IPS-NIHi11 (cell line): ENCODE measurements at places on chromosomes 16 and 17.

DNA sequence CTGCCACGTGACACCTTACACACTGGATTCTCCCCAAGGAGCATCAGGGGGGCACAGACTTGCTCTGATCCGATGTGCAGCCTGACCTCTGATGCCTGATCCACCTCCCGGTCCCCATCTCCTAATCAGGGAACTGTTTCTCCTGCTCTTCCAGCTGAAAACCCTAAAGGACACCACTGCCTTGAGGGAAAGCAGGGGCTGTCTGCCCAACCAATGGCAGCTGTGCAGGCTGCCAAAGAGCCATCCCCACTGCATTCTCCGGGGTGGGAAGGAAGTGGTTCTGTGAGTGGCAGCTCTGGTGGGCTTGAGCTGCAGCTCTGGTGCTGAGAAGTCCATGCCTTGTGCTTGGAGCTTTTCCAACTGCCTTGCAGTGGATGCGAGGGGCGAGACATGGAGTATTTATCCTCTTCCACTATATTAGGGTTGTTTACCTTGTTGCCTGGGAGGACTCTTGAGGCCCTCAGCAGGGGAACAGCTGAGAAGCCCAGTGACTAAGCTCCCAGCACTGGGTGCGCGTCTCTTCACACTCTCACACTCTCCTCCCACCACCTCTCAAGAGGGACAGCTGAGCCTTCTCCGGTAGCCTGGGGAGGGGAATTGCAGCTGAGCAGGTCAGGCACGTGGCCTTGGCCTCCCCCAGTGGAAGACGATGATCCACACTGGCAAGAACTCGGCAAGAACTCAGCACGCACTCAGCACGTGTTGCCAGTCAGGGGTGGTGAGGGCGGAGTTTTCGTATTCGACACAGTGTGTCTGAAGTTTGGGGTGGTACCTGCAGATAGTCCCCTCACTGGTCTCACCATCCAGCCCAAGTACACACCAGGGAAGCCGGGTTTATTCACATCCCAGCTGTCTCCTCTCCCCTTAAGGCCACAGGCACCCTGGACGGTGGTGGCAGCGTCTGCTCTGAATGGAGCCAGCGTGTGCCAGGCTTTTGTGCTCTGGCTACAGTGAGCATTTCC is 21.1 kb upstream of the SPATA32 start:
- DNase-seq = no peak

DNA sequence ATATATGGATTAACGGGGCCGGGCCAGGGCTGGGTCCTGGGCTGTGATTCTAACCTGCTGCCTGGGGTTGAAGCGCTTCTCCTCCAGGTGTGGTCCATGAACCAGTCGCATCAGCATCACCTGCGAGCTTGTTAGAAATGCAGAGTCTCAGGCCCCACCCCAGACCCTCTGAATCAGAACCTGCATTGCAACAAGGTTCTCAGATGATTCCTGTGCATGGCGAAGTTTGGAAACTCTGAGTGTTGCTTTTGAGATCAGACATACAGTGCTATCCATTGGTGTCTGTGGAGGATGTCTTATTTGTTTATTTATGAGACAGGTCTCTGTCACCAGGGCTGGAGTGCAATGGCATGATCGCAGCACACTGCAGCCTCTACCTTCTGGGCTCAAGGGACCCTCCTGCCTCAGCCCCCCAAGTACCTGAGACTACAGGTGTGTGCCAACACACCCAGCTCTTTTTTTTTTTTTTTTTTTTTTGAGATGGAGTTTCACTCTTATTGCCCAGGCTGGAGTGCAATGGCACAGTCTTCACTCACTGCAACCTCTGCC is 99.8 kb downstream of the PITPNC1 start:
- no peak for DNase-seq

- no peak for DNase-seq
These were observed 145.7 kb upstream of the IRX3 start for GRCh38 chr16:54431997-54432896.

DNA sequence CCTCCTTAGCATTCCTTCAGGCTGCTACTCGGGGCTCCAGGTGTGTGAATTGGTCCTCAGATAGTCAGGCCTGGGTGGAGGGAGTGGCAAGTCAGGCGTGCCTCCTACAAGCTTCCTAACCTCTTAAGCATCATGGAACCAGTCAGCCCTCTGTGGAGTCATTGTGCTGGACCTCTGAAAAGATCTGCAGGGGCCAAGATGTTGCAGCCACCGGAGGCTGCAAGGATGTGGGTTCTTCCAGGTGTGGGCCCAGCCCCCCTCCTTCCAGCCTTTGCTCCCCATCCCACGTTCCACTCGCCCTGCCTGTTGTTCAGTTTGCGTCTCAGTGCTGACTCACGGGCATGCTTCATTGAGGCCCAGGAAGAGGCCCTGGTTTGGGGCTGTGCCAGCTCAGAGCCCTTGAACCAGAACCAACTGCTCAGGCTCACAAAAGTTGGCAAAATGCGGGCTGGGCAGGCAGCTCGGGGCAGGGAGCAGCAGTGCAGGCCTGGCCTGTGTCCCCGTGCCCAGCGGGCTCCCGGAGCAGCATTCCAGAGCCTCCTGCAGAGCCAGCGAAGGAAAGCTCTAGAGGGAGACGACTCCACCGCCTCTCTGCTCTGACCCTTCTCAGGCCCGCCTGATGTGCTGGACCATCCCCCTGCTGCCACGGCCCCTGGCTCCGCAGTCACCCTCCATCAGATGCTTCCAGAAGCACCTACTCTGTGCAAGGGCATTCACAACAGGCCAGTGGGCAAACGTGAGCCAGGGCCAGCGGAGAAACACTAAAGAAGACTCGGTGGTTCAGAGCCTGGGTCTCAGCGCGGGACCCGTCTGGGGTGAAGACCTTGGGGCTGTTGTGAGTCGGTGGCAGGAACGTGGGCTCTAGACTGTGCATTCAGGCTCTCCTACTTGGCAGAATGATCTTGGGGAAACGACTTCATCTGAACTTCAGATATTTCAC is 7.5 kb downstream of the LDHD start:
- no peak for DNase-seq

GRCh38 chr16:79069633-79070032 is 530.9 kb downstream of the MAF start:
- no peak for DNase-seq

DNA sequence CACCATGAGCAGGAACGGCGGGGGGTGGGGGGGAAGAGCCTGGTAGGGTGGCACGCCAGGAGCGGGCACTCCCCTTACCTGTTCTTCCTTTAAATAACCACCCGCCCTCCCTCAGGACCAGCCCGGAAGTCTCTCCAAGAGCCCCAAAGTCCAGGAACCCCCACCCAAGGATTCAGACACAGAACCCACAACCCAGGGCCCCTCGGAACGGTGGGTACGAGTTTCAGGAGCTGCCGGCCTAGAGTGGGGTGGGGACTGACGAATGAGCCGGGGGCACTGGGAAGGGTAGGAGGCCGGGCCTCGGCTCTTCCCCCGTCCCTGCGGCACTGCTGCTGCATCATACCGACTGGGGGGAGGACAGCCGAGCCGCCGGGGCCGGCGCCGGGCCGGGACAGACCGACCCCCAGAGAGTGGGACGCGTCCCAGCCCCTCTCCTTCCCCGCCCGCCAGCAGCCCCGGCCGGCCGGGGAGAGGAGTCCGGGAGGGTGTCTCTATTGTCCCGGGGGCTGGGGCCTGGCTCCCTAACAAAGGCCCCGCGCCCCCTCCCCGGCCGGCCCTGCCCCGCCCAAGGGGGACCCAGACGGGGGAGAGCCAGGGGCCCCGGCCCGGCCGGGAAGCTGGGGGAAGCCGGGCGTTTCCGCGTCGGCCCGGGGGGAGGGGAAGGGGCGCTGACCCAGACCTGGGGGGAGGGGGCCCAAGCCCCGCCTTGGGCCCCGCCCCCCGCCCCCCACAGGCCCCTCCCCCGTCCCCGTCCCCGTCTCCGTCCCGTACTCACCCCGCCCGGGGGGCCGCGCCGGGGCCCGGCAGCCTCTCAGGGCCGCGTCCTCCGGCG is 747 bp downstream of the ATXN7L3 start:
- DNase-seq = peak; percentile 90

DNA sequence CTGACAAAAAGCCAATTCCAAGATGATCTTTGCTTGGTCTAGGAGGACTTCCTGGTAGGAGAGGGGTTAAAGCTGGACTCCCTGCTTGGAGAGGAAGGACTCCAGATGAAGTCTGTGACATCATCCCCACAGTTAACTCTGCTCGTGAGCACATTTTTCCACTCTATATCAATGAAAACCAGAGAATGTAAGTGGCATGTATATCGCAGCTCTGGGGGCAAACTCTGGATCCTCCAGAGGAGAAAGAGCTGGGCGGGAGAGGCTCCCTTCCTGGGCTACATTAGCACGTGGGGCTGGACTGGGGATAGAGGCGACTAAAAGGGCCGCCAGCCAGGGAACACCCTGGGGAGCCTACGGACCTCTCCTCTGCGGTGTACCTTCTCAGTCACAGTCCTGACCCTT is 34.1 kb downstream of the HIC1 start:
- DNase-seq = no peak

- DNase-seq = peak; percentile 46
These were observed at the start of gene MEOX1 for GRCh38 chr17:43661699-43662412. TSS of gene MEOX1 (minus strand) at chr17:43661922. CDS start at chr17:43661534, 388 bp downstream.

DNA sequence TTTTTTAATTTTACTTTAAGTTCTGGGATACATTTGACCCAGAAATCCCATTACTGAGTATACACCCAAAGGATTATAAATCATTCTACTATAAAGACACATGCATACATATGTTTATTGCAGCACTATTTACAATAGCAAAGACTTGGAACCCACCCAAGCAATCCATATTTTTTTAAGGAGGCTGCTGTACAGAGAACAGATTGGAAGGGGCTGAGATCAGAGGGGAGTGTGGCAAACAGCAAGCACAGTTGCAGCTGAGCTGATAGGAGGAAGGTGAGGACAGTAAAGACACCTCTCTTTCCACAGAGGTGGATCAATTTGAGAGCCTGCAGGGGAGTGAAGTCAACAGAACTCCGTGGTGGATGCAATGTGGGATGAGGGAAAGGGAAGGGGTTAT is 10.2 kb upstream of the TMEM238L start:
- DNase-seq = no peak

DNA sequence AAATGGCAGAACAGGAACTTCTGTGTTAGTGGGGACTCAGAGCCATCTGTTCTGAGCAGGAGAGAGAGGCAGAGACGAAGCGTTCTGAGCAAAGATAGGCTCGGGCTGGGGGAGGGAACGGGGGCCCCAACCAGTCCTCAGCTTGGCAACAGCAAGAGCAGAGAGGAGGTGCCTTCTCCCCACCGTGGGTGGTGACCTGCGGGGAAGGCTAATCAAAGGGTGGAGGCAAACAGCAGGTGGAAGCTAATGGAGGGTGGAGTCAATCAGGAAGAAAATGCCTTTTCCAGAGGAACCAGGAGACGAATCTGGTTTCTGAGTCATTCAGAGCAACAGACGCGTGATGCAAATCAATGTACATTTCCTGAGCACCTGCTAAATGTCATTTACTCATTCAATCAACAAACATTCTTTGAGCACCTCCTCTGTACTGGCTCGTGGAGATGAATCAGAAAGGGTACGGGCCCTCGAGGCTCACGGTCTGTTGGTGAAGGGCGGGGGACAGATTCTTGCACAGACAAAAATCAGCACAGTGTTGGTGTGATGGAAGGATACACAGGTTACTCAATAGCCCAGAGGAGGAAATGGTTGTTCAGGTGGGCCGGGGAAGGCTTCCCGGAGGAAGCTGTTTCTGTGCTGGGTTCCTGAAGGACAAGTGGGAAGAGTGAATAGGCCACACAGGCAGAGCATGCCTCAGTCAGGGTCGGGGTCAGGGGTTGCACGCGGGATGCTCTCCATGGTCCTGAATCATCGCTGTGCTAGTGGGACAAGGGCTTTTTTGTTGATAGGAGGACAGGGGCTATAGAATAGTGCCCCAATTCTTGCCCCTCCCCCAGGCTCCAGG is 5.7 kb upstream of the SPNS2 start:
- peak; percentile 92 for DNase-seq

DNA sequence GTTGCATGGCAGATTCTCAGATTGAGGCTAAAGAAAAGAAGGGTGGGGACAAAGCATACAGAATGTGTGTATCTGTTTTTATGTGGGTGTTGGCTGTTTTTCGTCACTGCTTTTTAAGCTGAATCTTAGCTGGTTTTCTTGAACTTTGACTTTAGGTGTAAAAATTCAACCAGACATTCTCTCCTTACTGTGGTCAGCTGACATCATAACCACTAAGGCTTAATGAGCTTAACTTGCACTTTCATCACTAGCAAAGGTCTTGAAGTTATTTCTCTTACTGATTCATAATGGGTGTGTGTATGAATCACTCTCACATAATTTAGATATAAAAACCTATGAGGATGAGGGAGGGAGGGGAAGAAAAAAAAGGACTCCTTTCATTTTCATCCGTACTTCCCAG is 4.0 kb upstream of the CDC6 start:
- DNase-seq = no peak

DNA sequence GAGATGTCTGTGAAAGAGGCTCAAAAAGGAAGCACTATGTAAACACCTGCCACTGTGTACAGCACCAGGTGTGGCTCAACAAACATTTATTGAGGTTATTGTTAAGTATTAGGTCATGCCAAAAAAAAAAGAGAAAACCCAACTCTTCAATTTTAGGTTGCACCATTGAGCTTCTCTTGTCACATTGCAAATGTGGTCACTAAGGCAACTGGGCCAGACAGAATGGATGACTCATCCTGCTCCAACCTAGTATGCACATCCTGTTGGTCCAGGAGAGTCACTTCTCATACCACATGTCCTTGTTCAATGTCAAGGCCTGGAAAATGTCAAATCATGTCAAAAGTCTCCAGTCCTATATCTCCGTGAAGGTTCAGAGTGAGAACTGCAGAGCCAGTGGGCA is 25.0 kb downstream of the HOXB1 start:
- no peak for DNase-seq

- DNase-seq = no peak
These were observed 57.3 kb downstream of the TMEM186 start for GRCh38 chr16:8739989-8740704.

DNA sequence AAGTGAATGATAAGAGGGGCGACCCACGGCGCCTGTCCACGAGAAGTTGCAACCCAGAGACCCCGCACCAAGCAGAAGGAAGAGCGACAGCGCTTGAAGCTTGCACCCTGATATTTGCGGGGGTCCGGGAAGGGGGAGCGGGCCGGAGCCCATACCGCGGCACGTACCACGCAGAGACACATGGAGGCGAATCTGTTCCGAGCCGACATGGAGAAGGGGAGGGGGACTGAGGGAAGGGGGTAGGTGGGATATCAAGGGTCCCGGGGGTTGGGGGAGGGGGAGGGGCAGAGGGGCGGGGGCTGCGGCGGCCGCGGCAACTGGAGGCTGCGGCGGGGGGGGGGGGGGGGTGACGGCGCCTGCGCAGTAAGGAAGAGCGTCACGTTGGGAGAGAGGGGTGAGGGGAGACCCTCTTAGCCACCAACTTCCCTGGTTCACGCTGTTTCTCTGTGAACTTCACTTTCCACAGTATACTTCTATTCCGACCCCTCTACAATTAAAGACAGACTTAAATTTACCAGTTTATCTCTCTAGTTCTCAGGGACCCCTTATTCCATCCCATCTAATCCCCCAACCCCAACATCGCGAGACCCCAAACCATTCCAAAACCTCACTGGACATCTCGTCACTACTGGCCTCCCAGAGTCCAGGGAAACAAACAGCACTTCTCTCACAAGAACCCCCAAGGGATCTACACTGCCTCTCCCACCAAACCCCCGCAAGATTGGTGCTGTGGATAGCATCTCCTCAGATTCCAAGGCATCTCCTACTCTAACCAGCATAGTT is 8.0 kb downstream of the DLG4 start:
- DNase-seq = no peak
